ENCODE measurements at places on chromosomes 7 and 10.

GRCh38 chr10:98404571-98405359 lies 10.2 kb downstream of the PYROXD2 start:
- DNase-seq = no peak

DNA sequence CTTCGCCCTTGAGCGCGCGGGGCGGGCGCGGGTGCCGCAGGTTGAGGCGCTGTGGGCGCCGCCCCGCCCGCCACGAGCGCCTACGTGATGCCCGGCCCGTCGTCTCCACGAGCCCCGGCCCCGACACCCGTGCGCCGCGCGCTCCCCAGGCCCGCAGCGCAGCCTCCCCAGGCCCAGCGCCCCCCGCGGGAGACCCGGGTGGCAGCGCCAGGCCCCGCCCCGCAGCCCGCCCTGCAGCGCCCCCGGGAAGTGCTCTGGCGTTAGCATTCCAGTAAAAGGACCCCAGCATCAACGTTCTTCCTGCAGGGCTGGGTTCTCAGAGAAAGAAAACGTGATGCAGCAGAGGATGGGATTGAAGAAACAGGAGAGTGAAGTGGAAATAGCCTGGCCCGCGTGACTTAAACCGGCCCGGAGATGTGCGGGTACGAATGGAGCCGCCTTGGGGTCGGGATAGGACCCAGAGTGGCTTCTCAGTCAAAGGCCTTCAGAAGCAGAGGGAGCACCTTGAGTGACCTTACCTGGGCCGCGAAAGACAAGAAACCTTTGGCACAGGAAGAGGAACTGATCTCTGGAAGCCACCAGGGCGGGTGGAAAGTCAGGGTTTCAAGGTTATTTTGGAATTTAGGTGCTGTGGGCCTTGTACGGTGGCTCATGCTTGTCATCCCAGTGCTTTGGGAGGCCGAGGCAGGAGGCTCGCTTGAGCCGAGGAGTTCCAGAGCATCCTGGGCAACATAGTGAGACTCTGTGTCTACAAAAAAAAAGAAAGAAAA lies 1.8 kb downstream of the PFKP start:
- no peak for DNase-seq

GRCh38 chr10:102246261-102246660 lies 929 bp downstream of the GBF1 start:
- peak; percentile 32 for DNase-seq

DNA sequence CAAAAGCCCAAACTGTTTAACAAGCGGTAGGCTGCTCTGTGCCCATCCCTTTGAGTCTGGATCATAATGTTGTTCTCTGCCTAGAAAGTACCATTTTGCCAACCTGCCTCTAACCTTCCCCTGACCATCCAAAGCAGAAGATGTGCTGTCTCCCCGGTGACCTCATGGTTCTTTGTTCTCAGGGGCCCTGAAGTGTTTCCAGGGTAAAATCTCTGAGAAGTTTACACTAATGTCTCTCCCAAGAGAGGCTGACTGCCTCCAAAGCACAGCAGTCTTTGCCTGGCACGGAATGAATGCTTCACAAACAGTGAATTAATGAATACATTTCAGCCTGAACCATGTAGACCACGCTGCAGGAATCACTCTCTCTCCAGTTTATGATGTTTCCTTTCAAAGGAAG lies 523.8 kb upstream of the CELF2 start:
- no peak for DNase-seq

GRCh38 chr7:78197447-78197846 lies 398.9 kb downstream of the PHTF2 start:
- no peak for DNase-seq

- DNase-seq = peak; percentile 39
Measured at GRCh38 chr7:133633055-133633454, 380.2 kb downstream of the EXOC4 start.

GRCh38 chr7:145036604-145037405 lies 201.0 kb upstream of the TPK1 start:
- DNase-seq = peak; percentile 1

DNA sequence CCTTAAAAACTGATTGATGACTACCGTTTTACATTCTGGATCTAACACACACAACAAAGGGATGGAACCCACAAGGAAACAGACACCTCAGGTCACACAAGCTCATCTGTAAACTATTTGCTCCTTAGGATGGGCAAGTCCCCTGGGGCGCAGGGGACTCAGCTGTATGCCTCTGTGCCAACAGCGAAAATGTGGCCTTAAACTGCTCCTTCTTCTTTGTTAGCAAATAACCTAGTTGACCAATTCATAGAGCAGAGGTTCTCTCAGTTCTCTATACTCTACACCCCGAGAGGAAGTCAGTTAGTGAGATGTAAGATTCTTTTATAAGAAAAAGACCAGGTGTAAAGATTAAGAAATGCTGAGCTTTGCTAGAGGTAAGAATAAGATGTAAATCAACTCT lies 181.9 kb upstream of the PRSS58 start:
- DNase-seq = peak; percentile 18

DNA sequence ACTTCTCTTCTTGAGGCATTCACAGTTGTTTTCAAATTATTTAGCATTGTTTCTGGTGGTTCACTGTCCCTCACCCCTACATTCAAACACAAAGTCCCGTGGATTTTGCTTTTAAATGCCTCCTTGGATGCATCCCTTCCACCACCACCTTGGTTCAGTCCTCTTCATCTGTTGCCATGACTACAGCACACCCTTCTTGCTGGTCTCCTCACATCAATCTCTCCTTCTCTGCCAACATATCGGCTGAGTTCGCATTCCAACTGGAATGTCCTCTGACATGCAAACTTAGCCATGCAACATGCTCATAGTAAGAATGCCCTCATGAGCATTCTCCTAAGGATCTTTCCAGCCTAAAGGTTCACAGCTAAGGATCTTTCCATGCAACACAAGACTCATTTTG lies 198.3 kb upstream of the AGK start:
- no peak for DNase-seq

DNA sequence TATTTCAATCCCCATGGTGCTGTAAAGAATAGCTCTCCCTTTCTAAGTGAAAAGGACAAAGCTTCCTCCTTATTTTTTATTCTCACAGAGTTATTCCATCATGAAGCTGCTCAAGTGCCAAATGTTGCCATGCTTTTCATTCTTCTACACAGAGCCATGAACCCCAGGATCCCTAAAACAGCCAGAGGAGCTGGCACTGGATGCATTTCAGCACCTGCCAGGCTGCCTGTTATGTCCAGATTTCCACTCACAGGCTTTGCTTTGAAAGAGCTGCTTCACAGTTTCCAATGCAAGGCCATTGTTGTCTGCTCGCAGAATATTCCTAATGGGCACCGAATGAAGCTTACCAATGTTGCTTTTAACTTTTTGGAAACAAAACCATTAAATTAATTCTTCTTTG lies 256.2 kb upstream of the NPSR1 start:
- no peak for DNase-seq

- DNase-seq = no peak
Measured at GRCh38 chr7:741191-741671, 14.2 kb upstream of the PRKAR1B start.

DNA sequence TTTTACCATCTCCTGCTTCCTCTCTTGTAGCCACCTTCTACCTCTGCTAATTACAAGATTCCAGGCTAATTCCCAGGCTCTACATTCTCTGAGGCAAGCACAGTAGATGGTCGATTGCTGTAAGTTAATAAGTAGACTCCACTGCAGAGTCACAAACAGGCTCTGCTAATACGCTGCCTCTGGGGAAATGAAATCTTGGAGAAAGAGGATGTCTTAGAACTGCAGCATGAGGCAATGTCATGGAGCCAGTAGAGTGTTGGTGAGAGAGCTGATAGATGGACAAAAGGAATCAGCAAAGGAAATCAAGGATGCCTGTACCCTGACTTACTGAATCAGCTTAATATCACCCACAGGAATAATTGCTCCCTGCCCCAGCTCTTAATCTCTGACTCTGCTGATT lies 1260.3 kb downstream of the XPNPEP1 start:
- DNase-seq = no peak

GRCh38 chr10:18043148-18044006 lies 91.7 kb downstream of the SLC39A12 start:
- DNase-seq = no peak

GRCh38 chr10:47013507-47014154 lies 102.4 kb downstream of the PTPN20 start:
- no peak for DNase-seq

DNA sequence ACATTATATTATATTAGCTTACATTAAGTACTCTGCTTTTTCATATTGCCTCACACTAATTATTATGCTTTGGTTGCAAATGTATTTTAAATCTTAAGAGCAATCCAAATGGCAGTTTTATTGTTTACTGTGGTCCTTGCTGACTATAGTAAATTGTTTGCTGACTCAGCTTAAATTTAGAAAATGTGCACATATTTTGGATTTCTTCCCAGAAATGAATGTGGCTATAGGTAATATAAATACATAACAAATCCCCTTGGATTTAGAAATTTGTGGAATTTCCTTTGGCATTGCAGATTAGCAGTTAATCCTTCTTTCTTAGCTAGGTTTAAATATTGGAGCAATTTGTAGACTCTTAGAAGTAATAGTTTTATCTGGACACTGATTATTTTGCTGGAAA lies 565.8 kb downstream of the NRG3 start:
- no peak for DNase-seq

- DNase-seq = no peak
Measured at GRCh38 chr7:151013356-151013732, 10.9 kb downstream of the ATG9B start.

DNA sequence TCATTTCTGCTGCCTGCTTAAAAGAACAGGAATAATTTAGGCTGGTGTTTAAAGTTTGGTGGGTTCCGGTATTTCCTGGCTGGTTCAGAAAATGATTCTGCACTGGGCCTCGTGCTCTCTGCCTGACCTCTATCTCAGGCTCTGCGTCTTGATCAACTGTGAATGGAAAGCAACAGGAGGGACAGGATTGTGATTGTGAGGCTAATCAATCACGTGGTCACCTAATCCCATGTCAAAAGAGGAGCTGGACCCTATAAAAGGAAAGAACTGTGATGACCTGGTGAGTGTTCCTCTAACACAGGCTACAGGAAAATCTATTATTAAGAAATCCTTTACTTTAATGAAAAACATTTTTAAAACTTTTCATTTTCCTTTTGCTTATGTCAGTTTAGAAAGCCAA lies at the start of gene DHX32:
Gene DHX32 (minus strand): TSS at position 101 of the 400 bp plus-strand sequence. CDS start 468 bp downstream, outside the sequence.
- DNase-seq = no peak

- DNase-seq = no peak
Measured at GRCh38 chr10:19947656-19948055, 131.4 kb downstream of the PLXDC2 start.

GRCh38 chr7:56081626-56082340 lies 11.0 kb downstream of the PHKG1 start:
- no peak for DNase-seq

GRCh38 chr10:69180525-69181204 lies 631 bp downstream of the SUPV3L1 start:
- peak; percentile 21 for DNase-seq

DNA sequence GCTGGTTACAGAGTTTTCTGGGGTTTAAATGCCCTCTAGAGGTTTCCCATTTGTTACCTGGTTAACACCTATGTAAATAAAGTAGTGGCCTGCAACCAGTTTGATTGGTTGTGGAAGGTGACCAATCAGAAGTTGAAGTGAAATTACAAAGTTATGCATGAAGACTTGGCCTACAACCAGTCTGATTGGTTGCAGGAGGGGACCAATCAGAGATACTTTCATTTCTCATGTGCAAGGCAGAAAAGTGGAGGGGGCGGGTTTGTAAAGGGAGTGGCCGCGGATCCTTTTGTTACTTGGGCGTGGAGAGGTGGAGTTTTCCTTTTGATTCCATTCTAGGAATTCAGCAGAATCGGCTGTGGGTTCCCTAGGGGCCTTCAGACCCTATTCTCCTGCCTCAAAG lies 80.8 kb downstream of the SEC23IP start:
- no peak for DNase-seq

DNA sequence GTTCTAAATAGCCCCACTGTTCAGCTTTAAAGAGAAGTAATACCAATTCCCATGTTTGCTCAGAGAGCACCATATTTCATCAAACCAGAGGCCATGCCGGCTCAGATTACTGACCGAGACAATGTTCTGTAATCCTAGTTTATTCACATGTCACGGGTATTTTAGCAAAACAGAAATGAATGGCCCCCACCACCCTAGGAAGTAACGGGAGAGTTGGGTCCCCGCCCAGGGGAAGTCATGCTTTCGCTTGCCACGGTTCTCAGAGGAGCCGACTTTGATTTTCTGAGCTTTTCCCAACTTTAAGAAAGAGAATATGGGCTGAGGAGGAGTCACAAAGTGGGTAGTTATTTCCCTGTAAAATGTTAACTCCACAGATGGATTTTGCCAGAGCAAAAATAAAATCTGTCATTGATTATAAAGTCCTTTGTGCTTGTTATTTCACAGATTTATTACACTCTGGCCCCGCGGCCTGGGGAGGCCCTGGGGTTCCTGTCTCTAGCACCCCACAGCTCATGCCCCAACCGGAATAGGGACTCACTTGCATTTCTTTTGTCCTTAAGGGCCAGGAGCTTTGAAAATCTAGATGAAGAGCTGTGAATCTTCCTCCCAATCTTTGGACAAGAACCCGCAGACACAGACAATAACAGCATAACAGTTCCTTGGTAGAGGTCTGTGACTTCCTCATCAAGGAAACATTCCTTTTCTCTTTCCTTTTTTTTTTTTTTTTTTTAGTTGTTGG lies 3.7 kb upstream of the GDF10 start:
- peak; percentile 17 for DNase-seq

- DNase-seq = no peak
Measured at GRCh38 chr10:19986591-19986990, 170.4 kb downstream of the PLXDC2 start.

- no peak for DNase-seq
Measured at GRCh38 chr7:154978017-154978416, 24.9 kb downstream of the PAXIP1 start.

GRCh38 chr7:93119191-93119905 lies 1.6 kb upstream of the SAMD9 start:
- DNase-seq = no peak

DNA sequence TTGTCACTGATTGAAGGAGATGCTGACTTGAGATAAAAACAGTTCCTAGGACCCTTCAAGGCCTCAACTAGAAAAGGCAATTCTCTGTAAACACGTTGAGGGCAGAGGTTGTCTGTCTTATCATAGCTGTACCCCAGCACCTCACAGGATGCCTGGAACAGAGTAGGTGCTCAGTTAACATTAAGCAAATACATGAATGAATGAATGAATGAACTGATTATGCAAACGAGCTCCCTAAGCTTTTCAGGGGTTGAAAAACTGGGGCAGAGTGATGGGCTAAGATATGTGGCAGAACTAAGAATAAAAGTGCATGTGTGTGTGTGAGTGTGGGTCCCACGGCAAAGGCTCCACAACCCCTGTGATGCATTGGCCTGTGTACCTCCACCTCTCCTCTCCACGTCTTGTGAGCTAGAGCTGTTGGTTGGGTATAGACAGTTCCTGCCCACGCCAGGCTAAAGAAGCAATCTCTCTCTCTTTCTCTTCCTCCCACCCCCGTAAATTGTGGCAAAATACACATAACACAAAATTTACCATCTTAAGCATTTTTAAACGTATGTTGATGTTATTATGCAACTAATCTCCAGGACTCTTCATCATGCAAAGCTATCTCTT lies 20.9 kb upstream of the SMC3 start:
- DNase-seq = no peak

DNA sequence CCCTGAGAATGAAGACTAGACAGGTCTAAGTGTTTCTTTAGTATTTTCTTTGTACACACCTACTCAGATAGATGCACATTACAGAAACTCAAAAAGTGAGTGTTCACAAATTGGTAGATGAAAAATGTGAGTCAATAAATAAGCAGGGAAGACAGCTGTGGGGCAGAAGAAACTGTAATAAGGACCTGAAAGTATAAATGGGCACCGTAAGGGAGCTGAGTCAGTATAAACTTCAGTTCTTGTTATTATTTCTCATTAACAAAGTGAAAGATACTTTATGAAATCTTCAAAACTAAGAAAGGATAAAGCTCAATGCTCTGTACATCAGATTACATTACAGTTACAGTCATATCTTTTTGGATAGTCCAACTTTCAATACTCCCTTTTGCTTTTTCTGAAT lies 2.5 kb downstream of the MTPN start:
- DNase-seq = no peak
